Stimulated activated CD8-positive, alpha-beta memory T cell treated with anti-CD3 and anti-CD28 coated beads, Interleukin-7, amount 100 ng/mL, for 1 hour (primary cell): ENCODE measurements at places on chromosomes 2 and 18.

GRCh38 chr2:218097975-218098374, 27.9 kb upstream of the CXCR2 start:
- no peak for DNase-seq

DNA sequence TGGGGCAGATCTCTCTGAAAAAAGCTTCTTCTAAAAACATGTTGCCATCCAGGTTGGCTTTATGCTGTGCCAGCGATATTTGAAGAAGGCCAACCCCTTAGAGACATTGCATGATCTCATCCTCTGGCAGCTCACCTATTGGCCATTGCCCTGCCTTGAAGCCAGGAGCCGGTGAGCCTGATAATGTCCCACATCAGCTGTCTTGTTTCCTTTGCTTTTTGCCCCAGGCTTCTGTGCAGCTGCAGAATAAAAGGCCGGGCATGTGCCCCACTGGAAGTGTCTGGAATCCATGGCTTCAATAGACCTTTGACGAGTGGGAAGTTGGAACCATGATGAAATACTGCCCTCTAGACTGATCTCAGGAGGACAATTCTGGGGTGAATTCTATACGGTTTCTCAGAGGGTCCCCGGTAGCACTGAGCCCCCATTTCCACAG, 523.5 kb upstream of the ZEB2 start:
- no peak for DNase-seq

DNA sequence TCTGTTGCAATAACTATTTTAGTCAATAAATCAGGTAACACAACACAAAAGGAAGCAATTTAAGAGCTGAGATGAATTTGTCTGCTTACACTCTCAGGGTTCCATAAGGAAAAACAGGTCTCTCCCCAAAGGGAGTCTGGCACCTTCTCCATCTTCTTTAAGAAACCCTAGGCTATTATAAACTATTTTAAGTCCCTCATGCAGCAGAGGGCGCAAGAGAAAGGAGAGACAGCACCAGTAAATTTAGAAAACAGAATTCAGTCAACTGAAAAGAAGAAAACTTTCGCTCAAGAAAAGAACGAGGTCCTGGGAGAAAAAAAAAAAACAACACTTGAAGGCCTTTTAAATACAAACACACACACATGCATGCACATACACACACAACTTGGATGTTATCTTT, 19.1 kb downstream of the SULT1C4 start:
- DNase-seq: no peak

GRCh38 chr2:144836635-144837350, 316.9 kb upstream of the ZEB2 start:
- DNase-seq: no peak

DNA sequence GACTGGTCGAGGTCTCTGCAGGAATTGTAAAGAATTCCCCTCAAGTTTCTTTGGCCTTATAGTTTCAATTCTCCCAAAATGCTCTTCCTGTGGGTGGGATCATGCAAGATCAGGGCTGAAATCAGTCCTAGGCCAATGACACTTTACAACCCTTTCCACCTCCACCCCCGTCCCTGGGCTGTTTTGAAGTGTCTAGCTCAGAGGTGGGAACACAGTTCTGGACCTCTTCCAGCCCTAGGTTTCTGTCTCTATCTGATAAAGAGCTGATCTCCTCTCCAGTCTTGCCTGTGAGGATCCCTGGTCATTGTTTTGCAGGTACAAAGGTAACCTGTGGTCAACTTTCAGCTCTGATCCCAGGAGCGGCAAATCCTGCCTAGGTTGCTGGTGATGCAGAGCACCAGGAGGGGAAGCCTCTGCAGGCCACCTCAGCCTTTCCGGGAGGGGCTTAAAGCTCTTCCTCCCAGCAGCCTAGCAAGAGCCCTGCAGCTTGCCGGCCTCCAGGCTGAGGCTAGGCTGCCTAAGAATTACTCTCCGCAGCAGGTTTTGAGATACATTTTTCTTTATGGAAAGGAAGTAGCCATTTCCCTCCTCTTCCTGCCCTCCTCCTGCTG, 69.8 kb upstream of the WIPF1 start:
- DNase-seq: no peak

DNA sequence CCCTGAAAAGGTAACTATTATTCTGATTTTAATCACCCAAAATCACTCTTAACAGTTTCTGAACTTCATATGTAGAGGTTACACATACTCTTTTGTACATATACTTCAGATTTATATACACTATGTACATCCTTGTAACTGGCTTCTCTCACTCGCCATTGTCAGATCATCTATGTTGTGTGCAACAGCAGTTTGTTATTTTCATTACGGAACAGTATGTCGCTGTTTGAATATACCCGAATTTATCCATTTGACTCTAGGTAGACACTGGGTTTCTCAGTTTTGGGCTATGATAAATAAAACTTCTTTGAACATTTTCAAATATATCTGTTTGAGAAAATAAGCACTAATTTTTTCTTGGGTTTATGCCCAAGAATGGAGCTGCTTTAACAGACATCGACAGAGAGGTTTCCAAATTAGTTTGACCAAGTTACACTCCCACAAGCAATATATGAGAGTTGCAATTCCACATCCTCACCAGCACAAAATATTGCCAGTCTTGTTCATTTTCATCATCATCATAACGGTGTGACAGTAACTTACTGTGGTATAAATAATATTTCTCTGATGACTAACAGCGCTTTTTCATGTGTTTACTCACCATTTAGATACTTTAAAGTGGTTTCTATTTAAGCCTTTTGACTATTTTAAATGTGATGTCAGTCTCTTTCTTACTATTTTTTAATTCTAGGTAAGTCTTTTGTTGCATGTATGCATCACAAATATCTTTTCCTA, 80.9 kb downstream of the SMC6 start:
- no peak for DNase-seq

GRCh38 chr2:107735201-107735600, 91.5 kb upstream of the RGPD4 start:
- DNase-seq: no peak

DNA sequence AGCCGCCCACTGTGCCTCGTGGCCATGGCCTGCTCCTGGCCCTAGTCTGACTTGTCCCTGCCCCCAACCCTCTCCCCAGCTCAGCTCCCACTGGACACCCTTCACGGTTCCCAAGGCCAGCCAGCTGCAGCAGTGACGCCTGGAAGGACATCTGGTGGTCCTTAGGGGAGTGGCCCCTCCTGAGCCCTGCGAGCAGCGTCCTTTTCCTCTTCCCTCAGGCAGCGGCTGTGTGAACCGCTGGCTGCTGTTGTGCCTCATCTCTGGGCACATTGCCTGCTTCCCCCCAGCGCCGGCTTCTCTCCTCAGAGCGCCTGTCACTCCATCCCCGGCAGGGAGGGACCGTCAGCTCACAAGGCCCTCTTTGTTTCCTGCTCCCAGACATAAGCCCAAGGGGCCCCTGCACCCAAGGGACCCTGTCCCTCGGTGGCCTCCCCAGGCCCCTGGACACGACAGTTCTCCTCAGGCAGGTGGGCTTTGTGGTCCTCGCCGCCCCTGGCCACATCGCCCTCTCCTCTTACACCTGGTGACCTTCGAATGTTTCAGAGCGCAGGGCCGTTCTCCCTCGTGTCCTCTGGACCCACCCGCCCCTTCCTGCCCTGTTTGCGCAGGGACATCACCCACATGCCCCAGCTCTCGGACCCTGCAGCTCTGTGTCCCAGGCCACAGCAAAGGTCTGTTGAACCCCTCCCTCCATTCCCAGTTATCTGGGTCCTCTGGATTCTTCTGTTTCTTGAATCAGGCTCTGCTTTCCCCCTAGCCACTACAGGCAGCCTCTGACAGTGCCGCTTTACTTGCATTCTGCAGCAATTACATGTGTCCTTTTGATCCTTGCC, 35.8 kb downstream of the ANO7 start:
- no peak for DNase-seq

- no peak for DNase-seq
These were observed 8.1 kb upstream of the NFATC1 start for GRCh38 chr18:79387615-79388014.

DNA sequence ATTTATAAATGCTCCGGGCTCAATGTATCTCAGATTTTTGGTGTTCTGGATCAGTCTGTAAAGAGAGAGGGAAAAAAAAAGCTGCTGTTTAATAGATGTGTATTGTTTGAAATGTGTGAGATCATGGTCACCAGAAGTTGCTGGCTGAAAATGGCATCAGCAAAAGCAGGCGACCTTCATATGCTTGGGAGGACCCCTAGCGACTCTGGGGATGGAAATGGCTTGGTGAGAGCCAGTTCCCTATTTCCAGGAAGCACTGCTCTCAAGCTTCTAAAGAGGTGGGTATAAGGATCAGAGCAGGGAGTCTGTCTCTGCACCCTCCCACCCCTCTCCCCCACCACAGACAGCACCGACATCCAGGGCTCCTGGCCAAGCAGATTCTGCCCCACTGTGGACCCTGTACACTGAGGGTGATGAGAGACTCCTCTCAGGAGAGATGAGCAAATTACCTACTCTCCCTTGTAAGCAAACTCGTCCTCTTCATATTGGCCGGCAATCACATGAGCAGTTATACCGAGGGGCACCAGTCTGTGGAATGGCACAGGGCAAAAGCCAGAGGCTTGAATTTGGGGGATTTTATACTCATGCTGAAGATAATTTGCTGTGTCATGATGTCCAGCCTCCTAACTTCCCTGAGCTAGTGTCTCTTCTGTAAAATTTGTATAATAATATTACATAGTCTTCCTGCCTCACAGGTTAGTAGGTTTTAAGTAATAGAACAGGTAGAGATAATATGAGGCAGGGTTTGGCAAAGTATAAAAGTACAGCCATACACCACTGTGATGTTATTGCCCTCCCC, 29.6 kb downstream of the LHCGR start:
- no peak for DNase-seq

DNA sequence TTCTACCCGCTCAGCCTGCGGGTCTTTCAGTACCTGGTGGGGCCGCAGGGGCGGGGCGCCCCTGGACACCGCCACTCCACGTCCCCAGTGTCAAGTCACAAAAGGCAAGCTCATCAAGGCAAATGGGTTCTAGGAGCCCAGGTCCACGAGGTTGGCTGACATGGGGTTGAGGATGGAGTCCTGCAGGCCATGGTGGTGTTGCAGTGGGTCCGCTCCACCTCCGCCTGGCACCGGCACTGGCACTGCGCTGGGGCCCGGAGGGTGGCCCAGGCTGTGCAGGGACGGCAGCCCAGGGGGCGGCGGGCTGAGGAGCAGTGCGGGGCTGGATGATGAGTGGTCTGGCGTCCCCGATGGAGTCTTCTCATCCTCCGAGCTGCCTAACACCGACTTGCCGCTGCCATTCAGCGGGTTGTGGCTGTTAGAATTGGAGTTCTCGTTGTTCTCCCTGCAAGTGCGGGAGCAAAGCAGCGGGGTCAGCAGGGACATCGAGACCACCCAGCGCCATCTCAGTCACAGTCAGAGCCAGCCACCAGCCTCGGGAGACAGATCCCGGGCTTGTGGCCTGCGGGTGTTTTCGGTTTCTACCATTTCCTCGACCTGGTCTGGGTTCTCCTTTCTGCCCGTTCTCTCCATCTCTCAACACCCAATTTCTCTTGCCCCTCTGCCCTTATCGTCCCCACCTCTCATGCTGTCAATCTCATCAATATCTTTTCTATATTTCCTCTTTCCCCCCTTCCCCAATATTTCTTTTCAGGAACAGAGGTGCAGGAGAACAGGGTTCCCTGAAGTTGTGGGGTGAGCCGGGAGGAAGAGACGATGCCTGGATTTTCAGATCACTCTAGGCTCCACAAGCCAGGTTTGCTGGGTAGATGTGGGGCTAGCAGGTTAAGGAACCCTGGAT, 3.0 kb downstream of the SIX2 start:
- no peak for DNase-seq

DNA sequence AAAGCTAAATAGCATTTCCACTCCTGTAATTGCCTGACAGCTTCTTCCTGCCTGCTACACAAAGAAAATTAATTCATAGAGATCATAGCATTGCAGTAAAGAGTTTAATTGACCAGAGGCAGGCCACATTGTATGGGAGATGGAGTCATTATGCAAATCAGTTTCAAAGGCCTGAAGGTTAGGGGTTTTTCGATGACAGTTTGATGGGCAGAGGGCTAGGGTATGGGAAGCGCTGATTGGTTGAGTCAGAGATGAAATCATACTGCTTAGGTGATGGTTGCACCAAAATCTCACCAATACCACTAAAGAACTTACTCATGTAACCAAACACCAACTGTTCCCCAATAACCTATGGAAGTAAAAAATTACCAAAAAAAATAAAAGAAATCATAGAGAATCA, 599.0 kb downstream of the NUP35 start:
- DNase-seq: no peak

- DNase-seq: no peak
These were observed 104.1 kb upstream of the OTOS start for GRCh38 chr2:240244543-240244942.

DNA sequence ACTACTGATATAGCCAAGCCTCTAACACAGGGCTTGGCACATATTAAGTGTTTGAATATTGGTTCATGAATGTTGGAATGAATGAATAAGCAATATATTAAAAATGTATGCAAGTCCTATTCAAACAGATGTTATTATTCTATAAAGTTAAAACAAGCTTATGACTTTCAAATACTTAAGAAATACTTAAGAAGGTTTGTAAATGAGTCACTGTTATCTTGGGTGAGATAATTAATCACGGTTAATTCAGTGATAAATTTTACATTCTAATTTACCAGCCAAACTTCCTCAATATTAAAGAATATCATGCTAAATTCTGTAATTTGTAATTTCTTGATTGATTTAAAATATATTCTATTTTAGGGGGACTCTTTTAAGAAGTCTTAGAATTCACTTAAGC, 74.8 kb downstream of the RBMS1 start:
- DNase-seq: no peak

DNA sequence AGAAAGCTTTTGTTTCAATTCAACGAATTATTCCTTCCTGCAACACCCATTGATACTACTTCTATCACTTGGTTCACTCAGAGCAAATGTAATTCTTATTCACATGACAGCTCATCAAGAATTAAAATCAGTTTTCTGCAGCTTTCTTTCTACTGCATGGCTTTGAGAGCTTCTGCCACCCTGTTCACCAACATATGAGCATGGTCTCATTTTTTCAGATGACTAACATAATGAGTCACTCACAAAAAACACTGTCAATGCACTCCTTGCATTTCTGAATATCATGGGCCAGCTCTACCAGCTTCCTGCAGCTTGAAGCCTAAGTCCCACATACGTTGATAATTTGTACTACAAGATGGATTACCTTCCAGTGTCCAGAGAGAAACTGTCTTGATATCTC, 342.9 kb downstream of the LRATD1 start:
- DNase-seq: no peak

GRCh38 chr2:10162586-10163497, 40.3 kb downstream of the RRM2 start:
- no peak for DNase-seq

DNA sequence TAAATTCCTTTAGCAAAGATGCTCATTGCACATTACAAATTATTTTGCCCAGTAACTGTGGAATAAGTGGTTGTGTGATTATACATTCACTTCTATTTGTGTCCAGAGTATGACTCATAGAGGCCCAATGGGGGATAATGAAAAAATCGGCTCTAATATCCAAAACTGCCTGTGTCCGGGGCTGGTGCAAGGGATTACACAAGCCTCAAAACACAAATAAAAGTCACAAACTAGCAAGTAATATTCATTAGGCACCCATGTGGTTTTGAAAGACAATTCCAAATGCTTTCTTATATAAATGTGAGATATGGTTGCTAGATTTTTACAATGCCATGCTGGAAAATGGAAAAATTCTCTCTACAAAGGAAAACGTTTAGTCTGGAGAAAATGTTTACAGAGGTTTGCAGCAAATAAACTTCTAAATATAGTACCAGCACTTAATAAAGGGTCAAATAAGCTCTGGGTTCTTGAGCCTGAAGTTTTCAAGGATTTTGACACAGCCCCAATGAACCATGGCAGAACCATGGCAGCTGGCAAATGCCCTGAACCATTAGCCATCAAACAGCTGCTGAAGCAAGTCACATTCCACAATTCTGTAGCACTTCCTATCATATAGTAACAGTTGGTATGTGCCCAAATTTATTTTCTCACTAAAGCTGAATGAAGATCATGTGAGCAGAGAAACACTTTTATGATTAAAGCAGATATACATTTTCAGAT, 40.5 kb downstream of the IRS1 start:
- DNase-seq: no peak
